Kidney (tissue), 22 donors: ENCODE measurements at places on chromosomes 7 and 10. TPM values are rescaled to one million over a fixed set of nuclear protein-coding genes. Genes with fewer than 3 reads are reported as not detected.

GRCh38 chr7:3187444-3188040 lies 113.5 kb upstream of the SDK1 start:
- H3K27ac ChIP-seq = no peak overlapping the region
- H3K4me1 ChIP-seq = no peaks in the 10 kb centered on the region
- DNase-seq = peak; percentile 38
- no peak overlapping the region for H3K4me3 ChIP-seq
- no peaks in the 10 kb centered on the region for H3K27me3 ChIP-seq
- no peaks in the 10 kb centered on the region for H3K36me3 ChIP-seq

DNA sequence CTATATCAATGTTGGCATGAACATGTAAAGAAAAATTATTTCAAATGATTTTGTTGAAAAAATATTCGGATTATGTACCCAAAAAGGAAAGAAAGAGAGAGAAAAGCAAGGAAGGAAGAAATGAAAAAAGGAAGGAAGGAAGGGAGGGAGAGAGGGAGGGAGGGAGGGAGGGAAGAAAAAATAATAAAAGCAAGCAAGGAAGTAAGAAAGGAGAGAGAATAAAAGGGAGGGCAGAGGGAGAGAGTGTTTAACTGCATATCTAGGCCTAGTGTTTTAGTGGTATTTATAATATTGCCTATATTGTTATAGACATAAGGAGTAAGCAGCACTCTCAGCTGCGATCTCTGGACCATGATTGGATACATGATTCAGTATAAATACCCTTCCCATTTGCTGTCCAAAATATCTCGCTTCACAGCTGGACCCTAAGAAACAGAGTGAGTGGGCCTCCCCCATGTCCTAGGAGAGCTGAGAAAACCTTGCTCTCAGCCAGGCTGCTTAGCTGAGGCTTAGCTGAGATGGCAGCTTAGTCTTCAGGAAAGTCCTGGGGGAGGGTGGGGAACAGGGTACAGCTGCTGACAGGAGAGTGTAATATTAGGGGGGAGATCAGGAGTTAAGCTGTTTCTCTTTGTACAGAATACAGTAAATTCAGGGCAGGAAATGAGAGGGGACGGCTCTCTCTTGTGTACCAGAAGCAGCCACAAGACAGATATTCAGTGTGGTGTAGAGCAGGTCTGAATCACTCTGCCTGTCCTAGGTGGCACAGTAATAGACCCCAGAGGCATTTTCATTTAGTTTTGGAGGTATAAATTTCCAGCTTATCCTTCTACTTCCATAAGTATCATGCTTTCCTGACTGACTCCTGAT lies 66.8 kb upstream of the TARP start:
- no peaks in the 10 kb centered on the region for H3K27me3 ChIP-seq
- no peaks in the 10 kb centered on the region for H3K36me3 ChIP-seq
- H3K4me1 ChIP-seq = no peaks in the 10 kb centered on the region
- H3K4me3 ChIP-seq = no peak overlapping the region

DNA sequence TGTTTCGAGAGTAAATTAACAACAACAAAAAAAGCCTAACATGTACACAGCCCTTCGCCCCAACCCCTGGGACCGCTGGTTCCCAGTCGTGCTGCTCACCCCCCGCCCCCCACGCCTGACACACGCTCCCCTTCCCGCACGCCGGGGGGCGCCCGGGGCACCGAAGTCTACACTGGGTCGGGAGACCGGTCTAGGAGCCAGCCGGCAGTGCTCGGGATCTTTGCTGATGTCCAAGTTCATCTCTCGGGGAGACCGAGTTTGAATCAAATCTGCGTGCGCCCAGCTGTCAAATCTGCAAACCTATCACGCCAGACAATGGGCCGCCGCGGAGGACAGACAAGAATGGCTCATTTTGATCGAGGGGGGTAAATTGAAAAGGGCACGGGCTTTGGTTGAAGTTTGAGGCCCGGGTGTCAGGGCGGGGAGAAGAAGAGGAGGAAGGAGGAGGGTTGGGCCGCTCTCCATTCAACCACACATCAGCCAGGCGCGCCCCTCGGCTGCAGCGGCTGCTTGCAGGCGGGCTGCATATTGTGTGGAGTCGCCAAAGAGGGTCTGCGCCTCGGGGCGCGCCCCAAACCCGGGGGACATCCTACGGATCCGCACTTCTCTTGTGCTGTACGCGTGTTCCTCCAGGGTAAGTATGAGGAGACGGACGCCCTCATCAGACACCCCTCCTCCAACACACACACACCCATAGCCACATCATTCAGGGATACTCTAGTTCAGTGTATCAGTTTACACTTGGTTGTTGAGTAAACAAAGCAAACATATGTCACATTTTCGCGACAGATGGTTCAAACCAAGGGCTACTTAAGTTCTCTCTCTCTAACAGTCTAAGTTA lies 1.3 kb upstream of the GFRA1 start:
- no peaks in the 10 kb centered on the region for H3K4me1 ChIP-seq
- no peaks in the 10 kb centered on the region for H3K36me3 ChIP-seq
- no peak overlapping the region for H3K4me3 ChIP-seq
- peak overlapping the region; percentile 30 for H3K27ac ChIP-seq
- H3K27me3 ChIP-seq = peaks cover 3% of the 10 kb centered on the region

DNA sequence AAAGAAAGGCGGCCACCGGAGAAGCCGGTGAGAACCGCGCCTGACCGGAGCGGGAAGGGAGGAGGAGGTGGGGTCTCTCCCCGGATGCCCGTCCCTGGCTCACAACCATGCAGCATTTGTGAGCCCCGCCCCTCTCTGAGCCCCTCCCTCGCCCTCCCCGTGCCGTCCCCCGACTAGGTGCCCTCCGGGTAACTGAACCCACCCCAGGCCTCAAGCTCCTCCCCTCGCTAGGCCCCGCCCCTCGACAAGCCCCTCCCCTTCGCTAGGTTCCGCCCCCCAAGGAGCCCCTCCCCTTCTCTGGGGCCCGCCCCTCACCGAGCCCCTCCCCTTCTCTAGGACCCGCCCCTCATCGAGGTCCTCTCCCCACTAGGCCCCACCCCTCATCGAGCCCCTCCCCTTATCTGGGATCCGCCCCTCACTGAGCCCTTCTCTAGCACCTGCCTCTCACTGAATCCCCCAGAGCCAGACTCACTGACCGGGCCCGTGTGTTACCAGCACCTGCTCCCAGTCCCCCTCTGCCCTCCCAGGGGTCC lies 42.2 kb upstream of the HSPB1 start:
- DNase-seq = peak; percentile 79
- H3K4me1 ChIP-seq = no peaks in the 10 kb centered on the region
- no peaks in the 10 kb centered on the region for H3K27me3 ChIP-seq
- H3K4me3 ChIP-seq = no peak overlapping the region
- no peak overlapping the region for H3K27ac ChIP-seq

The NPFFR1 gene
- 0.09 TPM for total RNA-seq

GRCh38 chr10:55311848-55312635 lies 511.0 kb upstream of the PCDH15 start:
- DNase-seq = no peak
- H3K27ac ChIP-seq = no peak overlapping the region
- H3K27me3 ChIP-seq = no peaks in the 10 kb centered on the region
- H3K4me3 ChIP-seq = no peak overlapping the region

The EPHA1 gene
- 22.3 TPM for total RNA-seq

DNA sequence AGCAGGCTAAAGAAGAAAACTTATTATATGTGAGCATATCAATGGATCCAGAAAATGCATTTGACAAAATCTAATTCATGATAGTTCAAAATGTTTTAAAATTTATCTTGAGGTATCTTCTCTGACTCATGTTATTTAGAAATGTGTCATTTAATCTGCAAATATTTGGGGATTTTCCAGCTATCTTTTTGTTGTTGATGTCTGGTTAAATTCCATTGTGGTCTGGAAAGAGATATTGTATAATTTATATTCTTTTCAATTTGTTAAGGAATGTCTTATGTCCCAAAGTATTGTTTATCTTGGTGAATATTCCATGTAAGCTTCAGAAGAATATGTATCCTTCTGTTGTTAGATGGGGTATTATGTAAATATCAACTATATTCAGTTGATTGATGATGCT lies 942.5 kb downstream of the KCNMA1 start:
- no peaks in the 10 kb centered on the region for H3K27me3 ChIP-seq
- no peak for DNase-seq
- H3K4me3 ChIP-seq = no peak overlapping the region
- H3K4me1 ChIP-seq = no peaks in the 10 kb centered on the region

GRCh38 chr7:64541438-64542359 lies 21.2 kb downstream of the ZNF680 start:
- no peaks in the 10 kb centered on the region for H3K27me3 ChIP-seq
- peaks cover 2% of the 10 kb centered on the region for H3K4me1 ChIP-seq
- H3K4me3 ChIP-seq = no peak overlapping the region
- no peak for DNase-seq
- peaks cover 2% of the 10 kb centered on the region for H3K36me3 ChIP-seq
- H3K27ac ChIP-seq = no peak overlapping the region

- peak; percentile 24 for DNase-seq
- H3K36me3 ChIP-seq = no peaks in the 10 kb centered on the region
- no peak overlapping the region for H3K27ac ChIP-seq
- H3K4me3 ChIP-seq = no peak overlapping the region
These were observed 520 bp upstream of the WNT2 start for GRCh38 chr7:117323305-117323850.

The INA gene
- 0.16 TPM for total RNA-seq

DNA sequence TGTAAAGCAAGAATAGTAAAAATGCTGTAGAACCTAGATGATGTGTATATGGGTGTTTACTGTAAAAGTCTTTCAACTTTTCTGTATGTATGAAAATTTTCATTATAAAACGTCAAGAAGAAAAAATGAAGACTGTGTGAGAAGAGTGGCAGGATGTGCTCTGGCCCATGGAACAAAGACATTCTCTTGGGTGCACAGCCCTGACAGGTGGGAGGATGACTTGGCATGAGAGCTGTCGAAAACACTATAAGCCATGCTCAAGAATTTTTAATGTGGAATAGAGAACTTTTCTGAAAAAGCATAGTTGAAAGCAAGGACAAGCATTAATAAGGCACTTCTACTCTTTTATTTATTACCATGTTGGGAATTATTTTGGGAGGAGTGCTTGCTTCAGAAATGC lies 184.1 kb upstream of the PRR15 start:
- no peaks in the 10 kb centered on the region for H3K36me3 ChIP-seq
- H3K4me3 ChIP-seq = no peak overlapping the region
- H3K27me3 ChIP-seq = no peaks in the 10 kb centered on the region
- H3K4me1 ChIP-seq = peaks cover 11% of the 10 kb centered on the region
- DNase-seq = no peak
- no peak overlapping the region for H3K27ac ChIP-seq

The NCF1 gene
- 8.4 TPM for total RNA-seq

DNA sequence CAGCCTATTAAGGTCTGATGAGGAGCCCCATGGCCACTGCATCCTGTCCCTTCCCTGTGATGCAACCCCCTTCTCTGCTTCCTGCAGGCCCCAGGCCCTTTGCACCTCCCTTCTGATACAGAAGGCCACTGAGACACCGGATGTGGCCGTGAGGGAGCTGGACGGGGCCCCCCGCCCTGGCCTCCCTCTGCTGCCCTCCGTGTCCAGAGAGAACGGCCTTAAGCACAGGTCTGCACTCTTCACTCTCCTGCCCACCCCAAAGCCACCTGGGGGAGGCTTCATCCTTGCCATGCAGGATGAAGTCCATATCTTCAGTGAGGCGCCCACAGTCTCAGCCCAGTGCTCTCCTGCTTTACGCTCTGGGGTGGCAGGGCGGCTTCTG lies 86.9 kb upstream of the GNA12 start:
- H3K27ac ChIP-seq = no peak overlapping the region
- H3K4me3 ChIP-seq = no peak overlapping the region
- H3K4me1 ChIP-seq = no peaks in the 10 kb centered on the region
- H3K27me3 ChIP-seq = no peaks in the 10 kb centered on the region
- no peak for DNase-seq

DNA sequence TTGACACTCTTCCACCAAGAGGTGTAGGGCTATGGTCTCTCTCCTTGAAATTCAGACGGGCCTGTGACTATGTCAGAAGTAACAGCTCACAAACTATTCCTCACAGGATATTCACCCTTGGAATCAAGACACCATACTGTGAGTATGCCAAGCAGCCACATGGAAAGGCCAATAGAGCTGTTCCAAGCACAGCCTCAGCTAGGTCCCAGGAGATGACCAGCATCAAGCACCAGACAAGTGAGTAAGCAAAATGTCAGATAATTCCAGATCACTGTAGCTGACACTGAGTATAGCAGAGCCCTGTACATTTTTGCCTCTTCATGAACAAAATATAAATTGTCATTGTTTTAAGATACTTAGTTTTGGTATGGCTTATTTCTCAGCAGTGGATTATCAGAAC lies 88.1 kb upstream of the KCND2 start:
- H3K4me3 ChIP-seq = no peak overlapping the region
- H3K27ac ChIP-seq = no peak overlapping the region
- H3K36me3 ChIP-seq = no peaks in the 10 kb centered on the region
- DNase-seq = no peak
- no peaks in the 10 kb centered on the region for H3K4me1 ChIP-seq

GRCh38 chr7:128928882-128929788 lies 8.6 kb upstream of the IRF5 start:
- peaks cover 3% of the 10 kb centered on the region for H3K4me1 ChIP-seq
- no peak for DNase-seq
- no peak overlapping the region for H3K4me3 ChIP-seq
- no peaks in the 10 kb centered on the region for H3K36me3 ChIP-seq
- no peak overlapping the region for H3K27ac ChIP-seq
- H3K27me3 ChIP-seq = no peaks in the 10 kb centered on the region

The ARHGAP19 gene
- 10.6 TPM for total RNA-seq

- H3K27ac ChIP-seq = no peak overlapping the region
- H3K4me3 ChIP-seq = no peak overlapping the region
These were observed 288.0 kb downstream of the PTPRN2 start for GRCh38 chr7:158299607-158300006.

- H3K27me3 ChIP-seq = no peaks in the 10 kb centered on the region
- no peak overlapping the region for H3K27ac ChIP-seq
- H3K4me1 ChIP-seq = no peaks in the 10 kb centered on the region
- no peak overlapping the region for H3K4me3 ChIP-seq
These were observed 19.7 kb upstream of the OTUD1 start for GRCh38 chr10:23419201-23419600.

DNA sequence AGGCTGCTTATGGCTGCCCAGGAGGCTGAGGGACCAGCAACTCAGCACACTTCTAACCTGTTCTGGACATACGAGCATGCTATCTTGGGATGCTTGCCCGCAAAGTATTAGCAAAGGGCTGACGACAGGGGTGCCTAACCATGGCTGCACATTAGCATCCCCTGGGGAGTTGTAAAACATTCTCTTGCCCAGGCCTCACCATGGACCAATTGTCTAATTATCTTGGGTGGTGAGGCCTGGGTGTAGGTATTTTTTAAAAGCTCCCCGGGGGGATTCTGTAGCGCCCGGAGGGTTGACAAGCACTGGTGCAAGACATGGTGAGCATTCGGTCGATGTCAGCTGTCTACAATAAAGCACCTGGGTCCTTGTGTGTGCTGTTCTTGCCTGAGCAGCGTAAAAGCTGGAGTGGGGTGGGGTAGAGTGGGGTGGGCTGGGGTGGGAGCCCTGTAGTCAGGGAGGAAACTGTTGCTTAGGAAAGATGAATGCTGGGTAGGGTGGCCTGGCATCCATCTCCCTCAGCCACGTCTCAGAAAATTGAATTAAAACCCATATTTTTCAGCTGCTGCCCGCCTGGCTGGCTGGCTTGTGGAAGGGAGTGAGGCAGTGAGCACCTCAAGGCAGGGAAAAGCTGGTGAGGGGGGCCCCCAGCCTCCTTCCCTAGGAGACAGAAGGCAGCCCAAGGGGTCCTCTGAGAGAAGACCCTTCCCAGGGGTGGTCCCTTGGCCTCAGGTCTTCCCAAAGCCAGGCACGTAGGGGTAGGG lies 2.9 kb upstream of the ADCYAP1R1 start:
- no peak overlapping the region for H3K27ac ChIP-seq
- H3K4me1 ChIP-seq = no peaks in the 10 kb centered on the region
- peaks cover 2% of the 10 kb centered on the region for H3K27me3 ChIP-seq
- no peaks in the 10 kb centered on the region for H3K36me3 ChIP-seq
- H3K4me3 ChIP-seq = no peak overlapping the region

GRCh38 chr7:43843296-43843695 lies 26.0 kb downstream of the MRPS24 start:
- H3K27me3 ChIP-seq = no peaks in the 10 kb centered on the region
- H3K36me3 ChIP-seq = no peaks in the 10 kb centered on the region
- no peaks in the 10 kb centered on the region for H3K4me1 ChIP-seq
- no peak overlapping the region for H3K4me3 ChIP-seq
- H3K27ac ChIP-seq = no peak overlapping the region
